ENCODE measurements at places on chromosomes 12 and 14.
A peak's percentile ranks its signal among the peaks of the same experiment; 100 is the strongest.

- peak; percentile 20 for DNase-seq
Measured at GRCh38 chr14:54329082-54329695, 67.6 kb upstream of the CDKN3 start.

DNA sequence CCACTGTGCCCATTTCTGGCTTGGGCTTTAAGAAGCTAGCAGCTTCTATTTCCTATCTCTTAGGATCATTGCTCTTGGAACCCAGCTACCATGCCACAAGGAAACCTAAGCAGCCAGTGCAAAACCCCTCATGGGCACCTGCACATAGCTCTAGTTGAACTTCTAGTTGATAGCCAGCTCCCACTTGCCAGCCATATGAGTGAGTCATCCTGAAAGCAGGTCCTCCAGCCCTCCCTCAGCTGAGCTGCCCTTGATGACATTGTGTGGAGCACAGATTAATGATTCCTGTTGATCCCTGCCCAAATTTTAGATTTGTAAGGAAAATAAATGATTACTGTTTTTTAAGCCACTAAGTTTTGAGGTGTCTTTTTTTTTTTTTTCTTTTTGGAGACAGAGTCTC is 234.2 kb upstream of the FBXO33 start:
- no peak for DNase-seq

DNA sequence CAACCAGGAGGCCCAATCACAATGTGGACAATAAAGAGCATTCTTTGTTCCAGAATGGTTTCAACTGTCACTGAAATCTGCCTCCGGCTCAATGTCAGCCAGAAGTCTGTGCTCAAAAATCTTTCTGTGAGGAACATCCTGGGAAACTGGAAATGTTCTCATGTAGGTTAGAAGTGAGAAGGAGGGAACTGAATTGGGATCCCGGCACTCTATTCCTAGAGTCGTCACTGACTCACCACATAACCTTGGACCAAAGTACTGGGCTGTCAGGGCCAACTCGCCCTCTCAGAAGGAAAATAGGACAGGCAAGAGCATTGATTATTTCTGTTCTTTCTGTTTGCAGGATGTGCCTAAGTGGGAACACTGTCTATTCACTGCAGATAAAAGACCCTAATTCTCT is 57.6 kb downstream of the PRKAB1 start:
- DNase-seq: no peak

DNA sequence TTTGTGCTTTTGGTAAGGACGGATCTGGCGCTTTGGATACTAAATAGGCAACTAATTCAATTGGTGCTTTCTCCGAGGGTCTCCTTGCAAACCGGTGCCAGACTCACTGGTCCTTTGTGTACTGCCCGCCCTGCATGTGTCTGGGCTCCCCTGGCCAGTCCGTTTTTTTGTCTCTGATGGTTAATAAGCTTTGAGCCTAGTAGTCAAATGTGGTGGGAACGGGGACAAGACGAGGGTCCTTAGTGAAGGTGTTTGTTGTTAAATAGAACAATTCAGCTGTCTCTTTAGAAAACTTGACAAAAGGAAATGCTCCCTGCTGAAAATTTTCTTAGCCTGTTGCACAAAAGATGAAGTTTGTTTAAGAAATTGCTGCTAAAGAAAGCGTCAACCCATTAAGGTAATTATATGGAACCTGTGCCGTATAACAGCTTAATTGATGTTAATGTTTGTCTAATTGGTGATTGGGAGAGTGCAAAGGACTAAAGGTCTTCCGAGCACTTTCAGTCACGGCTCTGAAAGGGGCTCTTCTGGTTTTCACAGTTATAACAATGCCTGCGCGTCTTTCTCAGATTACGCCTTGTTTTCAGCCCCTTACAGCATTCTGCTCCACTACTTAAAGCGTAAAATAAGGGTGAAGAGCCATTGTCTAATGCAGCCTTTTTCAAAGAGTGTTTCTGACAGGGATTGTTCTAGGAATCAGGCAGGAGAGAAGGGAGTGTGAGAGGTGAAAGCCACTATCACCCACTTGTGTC is 537.4 kb downstream of the PRKD1 start:
- DNase-seq: no peak

DNA sequence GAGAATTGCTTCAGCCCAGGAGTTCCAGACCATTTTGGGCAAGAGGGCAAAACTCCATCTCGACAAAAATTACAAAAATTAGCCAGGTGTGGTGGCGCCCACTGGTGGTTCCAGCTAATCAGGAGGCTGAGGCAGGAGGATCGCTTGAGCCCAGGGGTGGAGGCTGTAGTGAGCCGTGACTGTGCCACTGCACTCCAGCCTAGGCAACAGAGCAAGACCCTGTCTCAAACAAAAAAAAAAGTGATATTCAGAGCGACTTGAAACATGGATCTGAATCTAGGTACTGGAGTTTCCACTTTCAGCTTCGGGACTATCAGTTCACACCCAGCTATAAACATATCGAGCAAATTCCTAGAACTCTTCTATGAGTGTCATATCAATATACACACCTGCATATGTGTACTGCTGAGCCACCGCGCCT is 16.3 kb upstream of the RNF34 start:
- no peak for DNase-seq

GRCh38 chr14:26180221-26180620 is 417.6 kb downstream of the NOVA1 start:
- DNase-seq: no peak

DNA sequence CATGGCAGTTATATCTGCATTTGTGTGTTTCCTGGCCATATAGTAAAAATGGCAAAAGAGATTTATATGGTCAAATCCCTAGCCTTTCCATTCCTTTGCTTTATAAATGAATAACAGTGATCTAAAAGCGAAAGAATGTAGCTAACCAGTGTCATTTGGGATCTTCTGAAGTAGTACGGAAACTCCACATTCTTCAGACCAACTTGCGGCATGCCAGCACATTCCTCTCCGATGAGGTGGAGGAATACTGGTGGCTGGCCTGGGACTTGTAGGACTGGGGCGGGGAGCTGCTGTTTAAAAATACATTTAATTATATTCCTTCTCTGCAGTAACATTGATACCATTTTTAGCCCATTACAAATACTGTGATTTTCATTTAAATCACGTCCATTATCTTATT is 85.3 kb downstream of the SAMD4A start:
- no peak for DNase-seq

- no peak for DNase-seq
Measured at GRCh38 chr14:95218472-95219193, 61.3 kb upstream of the DICER1 start.

DNA sequence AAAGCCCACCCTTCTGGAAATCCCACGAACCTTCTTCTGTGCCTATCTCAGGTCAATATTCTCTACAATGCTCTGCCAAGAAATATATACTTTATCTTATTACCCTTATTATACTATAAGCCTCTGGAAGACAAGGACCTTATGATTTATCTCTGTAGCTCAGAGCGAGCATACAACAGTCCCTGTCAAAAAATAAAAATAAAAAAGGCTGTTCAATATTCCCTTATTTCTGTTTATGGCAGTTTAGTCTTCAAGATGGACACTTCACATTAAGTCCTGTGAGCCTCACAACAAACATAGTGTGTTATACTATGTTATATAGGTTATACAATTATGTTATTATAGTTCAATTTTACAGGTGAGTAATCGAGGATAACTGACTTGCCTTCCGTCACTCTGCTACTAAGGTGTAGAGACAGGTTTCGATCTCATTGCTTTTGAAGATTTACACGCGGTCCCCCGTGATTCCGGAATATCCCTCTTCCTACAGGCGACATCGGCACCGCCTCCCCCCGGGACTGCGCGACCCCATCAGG is 562 bp downstream of the EAPP start:
- DNase-seq: no peak

- DNase-seq: no peak
Measured at GRCh38 chr12:75578546-75578945, 67.1 kb upstream of the KRR1 start.

All from activated CD4-positive, alpha-beta T cell treated with anti-CD3 and anti-CD28 coated beads, Interleukin-2, Interleukin-4, amounts not matched to agents 100 ng/mL and 50 ng/mL, durations not matched to agents 16 hours and 8 hours (primary cell).